ENCODE measurements at places on chromosomes 4 and X.

DNA sequence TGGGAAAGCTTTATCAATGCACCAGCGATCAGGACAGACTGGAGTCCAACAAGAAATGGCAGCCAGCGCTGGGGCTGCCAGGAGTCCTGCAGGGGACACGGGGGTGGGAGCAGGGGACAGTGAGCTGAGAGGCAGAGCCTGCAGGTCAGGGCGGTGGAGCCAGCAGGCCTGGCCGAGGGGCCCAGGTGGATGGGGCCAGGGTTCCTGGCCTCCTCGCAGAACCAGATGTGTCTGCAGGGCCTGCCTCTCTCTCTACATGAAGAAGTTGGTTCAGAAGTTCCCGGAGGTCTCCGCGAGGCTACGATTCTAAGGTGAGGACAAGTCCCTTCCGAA lies 63.6 kb downstream of the CPZ start:
- DNase-seq, result no peak

- no peak for DNase-seq
Observed at GRCh38 chr4:47654972-47655693, 170.1 kb downstream of the ATP10D start.

DNA sequence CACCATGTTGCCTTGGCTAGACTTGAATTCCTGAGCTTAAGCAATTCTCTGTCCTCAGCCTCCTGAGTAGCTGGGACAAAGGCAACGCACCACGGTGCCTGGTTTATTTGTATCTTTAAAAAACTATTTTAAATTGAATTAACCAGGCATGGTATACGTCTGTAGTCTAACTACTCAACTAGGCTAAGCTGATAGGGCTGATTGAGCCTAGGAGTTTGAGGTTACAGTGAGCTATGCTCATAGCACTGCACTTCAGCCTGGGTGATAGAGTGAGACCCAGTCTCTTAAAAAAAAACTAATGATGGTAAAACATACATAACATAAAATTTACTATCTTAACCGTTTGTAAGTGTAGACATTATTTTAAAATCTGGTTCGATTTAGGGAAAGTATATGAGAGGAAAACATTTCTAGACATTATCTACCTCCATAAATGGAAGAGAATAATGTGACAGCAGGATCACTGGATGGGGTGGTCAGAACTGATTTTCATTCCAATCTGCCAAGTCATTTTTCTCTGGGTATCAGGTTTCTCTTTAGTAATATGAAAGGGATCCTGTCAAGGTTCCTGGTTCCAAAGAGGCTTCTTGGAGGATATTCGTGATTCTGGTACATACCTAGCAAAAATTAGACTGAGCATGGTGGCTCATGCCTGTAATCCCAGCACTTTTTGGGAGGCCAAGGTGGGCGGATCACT lies 8.7 kb upstream of the ITGB1BP2 start:
- no peak for DNase-seq

DNA sequence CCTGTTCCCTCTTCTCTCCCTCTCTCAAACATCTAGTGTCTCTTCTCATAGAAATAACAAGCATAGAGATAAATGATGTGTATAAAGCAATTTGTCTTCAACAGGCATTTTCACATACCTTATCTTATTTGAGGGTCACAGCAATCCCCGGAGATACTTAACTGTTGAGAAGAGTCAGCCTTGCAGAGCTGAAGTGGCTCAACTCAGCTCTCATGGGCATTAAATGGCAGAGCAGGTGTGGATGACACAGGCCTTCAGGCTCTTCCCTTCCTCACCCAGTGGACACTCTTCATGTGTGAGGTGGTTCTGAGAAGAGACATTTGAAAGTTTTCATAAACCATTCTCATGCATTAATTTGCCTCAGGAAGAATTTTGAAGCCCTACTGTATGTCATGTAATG lies 134.2 kb downstream of the AFF2 start:
- no peak for DNase-seq

DNA sequence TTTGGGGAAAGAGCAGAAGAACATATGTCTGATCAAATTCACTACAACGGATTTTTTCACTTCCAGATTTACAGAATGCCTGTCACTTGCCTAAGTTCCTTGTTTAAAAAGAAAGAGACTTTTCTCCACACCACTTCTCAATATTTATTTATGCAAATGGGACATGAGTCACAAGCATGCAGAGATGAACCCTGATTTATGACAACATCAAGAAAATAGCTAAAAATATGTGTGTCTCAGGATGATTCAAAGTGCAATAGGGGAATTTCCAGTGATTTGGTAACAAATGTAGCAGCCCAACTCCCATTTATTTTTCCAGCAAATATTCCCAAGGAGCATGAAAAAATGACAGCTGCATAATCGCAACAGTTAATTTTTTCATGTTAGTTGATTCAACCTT lies 180.4 kb upstream of the FAT1 start:
- DNase-seq, result no peak

GRCh38 chr4:107202744-107203143 lies 166.6 kb upstream of the DKK2 start:
- DNase-seq, result no peak

- DNase-seq, result no peak
Observed at GRCh38 chrX:69161371-69161770, 3.9 kb downstream of the PJA1 start.

GRCh38 chr4:14368391-14368790 lies 633.9 kb upstream of the CPEB2 start:
- no peak for DNase-seq

- DNase-seq, result no peak
Observed at GRCh38 chrX:21838937-21839333, 482 bp upstream of the MBTPS2 start.

GRCh38 chrX:18966624-18967023 lies 17.3 kb downstream of the PHKA2 start:
- no peak for DNase-seq

GRCh38 chr4:123478859-123479345 lies 82.3 kb downstream of the SPRY1 start:
- no peak for DNase-seq
